ENCODE measurements at places on chromosomes 1 and 21.

GRCh38 chr1:155085504-155086127, 7.0 kb downstream of the EFNA3 start:
- no peak for DNase-seq

GRCh38 chr1:54415533-54415932, 9.3 kb upstream of the SSBP3 start:
- no peak for DNase-seq

DNA sequence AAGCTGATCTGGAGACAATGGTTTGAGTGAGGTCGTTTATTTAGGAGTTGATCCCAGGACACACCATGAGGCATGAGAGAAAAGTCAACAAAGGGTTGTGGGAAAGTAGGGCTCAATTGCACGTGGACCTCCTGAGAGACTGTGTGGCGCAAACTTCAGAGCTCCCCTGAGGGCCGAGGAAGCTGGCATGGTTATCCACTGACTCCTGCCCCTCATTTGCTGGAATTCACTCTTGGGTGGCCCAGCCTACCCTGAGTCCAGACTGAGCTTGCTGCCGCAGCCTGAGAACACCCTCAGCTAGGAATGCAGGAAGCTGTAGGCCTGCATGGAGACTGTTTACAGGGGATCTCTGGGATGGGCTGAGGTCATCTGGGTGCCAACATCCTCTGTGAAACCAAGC, 301.0 kb downstream of the RWDD3 start:
- no peak for DNase-seq

- no peak for DNase-seq
Observed at GRCh38 chr1:152000964-152001630, 7.4 kb upstream of the S100A10 start.

DNA sequence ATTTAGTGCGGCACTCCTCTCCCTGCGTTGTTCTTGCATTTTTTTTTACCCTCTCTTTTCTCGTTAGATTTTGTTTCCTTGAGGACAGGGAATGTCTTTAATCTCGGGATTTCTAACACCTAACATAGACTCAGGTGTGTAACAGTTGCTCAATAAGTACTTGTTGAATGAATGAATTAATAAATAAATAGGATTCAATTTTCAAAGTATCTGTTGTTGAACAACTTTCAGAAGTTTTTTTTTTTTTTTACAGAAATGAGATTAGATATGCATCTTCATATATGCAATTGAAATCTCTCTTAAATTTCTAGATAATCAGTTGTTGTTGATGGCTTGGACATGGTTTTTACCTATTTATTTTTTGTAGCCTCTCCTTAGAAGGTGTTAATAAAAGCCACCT, 83.1 kb downstream of the ROR1 start:
- no peak for DNase-seq

DNA sequence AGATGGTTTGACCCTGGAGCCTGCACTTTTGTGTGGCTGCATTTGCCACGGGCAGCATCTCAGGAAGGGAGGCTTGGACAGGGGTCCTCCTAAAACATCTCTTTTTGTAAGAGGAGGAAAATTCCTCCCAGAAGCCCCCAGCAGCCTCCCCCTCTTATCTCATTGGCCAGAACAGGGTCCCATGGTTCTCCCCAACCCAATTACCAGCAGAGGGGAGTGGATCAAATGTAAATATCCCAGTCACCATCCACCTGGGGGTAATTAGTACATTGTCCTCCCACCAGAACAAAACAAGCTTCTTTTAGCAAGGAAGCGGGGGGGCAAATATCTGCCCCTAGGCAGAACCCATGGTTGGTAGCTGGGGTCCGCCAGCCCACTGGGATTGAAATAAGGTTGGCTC, 44.7 kb upstream of the TENT5B start:
- no peak for DNase-seq

Measured in neuronal stem cell (in vitro differentiated cells).